ENCODE measurements at places on chromosomes 6 and 20. TPM values are rescaled to one million over a fixed set of nuclear protein-coding genes. Genes with fewer than 3 reads are reported as not detected.

Gene EDN3
- not detected for total RNA-seq

Gene NMBR
- total RNA-seq: not detected

Gene PTK6
- total RNA-seq: not detected

Gene LAMA2
- total RNA-seq: 150 TPM

DNA sequence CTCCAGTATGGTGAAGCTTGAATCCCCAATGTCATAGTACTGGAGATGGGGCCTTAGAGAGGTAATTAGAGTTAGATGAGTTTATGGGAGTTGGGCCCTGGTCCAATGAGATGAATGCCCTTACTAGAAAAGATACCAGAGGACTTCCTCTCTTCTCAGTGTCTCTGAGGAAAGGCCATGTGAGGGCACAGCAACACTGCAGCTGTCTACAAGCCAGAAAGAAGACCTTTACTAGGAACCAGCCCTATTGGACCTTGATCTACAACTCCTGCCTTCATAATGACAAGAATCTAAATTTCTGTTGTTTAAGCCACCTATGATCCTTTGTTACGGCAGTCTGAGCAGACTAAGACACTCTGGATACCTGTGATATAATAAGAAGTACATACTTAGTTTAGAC is 31.4 kb upstream of the AKAP7 start:
- H3K27me3 ChIP-seq: no peaks in the 10 kb centered on the region
- no peak for DNase-seq
- no peaks in the 10 kb centered on the region for H3K4me1 ChIP-seq
- no peaks in the 10 kb centered on the region for H3K36me3 ChIP-seq
- no peak overlapping the region for H3K27ac ChIP-seq
- H3K4me3 ChIP-seq: no peak overlapping the region

DNA sequence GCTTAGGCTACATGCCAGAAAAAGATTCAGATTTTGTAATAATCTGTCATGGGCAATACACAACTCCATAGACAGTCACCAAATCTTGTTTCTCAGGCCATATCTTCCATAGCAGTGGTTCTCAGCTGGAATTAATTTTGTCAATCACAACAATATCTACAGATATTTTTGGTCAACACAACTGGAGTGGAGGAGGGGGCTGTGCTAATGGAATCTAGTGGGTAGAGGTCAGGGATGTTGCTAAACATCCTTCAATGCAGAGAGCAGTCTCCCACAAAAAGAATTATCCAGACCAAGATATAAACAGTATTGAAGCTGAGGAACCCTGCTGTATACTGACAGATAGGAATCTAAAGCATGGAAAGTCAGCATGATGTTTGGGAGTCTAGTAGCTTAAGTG is 174.6 kb downstream of the UBE3D start:
- no peaks in the 10 kb centered on the region for H3K36me3 ChIP-seq
- H3K4me3 ChIP-seq: no peak overlapping the region
- no peak for DNase-seq
- no peak overlapping the region for H3K27ac ChIP-seq
- no peaks in the 10 kb centered on the region for H3K4me1 ChIP-seq

DNA sequence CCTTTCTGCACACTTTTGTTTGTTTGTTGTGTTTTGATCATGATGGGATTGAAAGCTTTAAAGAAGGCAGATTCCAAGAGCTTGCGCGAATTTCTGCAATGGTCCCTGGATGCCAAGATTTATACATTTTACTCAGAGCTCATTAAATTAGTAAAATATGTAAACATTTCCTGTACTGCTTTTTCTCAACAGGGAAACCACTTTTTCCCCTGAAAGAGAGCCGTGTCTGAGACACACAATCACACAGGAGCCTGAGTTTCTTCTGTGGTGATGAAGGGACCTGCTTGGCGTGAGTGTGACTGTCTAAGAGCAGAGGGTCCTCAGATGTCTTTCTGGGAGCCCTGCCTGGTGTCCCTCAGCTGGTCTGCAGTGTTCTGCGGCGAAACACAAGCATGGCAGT is 12.1 kb upstream of the TAGAP start:
- no peaks in the 10 kb centered on the region for H3K36me3 ChIP-seq
- H3K4me1 ChIP-seq: no peaks in the 10 kb centered on the region
- DNase-seq: no peak
- H3K27ac ChIP-seq: no peak overlapping the region
- no peaks in the 10 kb centered on the region for H3K27me3 ChIP-seq

DNA sequence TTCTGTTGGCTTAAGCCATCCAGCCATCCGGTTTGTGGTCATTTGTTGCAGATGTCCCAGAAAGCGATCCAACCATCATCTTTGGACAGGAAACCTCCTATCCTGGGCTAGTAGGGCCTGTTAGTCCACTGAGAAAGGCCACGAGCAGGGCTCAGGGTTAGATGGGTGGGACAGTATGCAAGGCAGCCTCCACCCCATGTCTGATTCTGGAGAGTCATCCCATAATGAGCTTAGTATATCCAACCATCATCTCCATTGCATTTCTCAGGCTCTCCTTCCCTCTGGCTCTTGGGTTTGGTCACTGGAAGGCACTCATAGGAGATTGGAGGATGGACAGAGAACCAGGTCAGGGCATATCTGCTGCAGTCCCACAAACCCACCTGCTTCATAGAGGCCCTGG is 117.8 kb downstream of the LRFN2 start:
- no peaks in the 10 kb centered on the region for H3K27me3 ChIP-seq
- DNase-seq: no peak
- no peak overlapping the region for H3K4me3 ChIP-seq
- no peaks in the 10 kb centered on the region for H3K36me3 ChIP-seq

GRCh38 chr6:35247642-35248231 is 11.8 kb upstream of the ZNF76 start:
- H3K27me3 ChIP-seq: no peaks in the 10 kb centered on the region
- H3K36me3 ChIP-seq: peaks cover 5% of the 10 kb centered on the region
- no peak for DNase-seq
- no peak overlapping the region for H3K4me3 ChIP-seq

- no peaks in the 10 kb centered on the region for H3K36me3 ChIP-seq
- H3K4me3 ChIP-seq: no peak overlapping the region
- no peak overlapping the region for H3K27ac ChIP-seq
These were observed 15.1 kb upstream of the SIRPG start for GRCh38 chr20:1672728-1673127.

DNA sequence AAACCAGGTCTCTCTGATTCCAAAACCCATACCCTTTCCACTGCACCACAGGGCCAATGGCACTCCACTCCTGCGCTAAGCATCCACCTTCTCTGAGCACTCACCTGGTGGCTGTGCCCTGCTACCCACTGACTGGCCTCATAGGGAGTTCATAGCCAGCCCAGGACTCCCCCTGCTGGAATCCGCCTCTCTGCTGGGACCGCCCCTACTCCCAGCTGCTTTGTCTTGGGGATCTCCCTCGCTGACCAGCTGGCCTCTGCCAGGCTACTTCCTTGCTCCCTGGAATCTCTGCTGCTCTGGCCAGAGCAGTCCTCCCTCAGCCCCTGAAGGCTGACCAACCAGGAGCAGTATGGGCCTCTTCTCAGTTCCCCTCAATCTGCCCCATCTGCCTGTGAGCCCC is 129.7 kb downstream of the FAXC start:
- no peak overlapping the region for H3K27ac ChIP-seq
- no peak overlapping the region for H3K4me3 ChIP-seq
- no peaks in the 10 kb centered on the region for H3K36me3 ChIP-seq
- DNase-seq: no peak
- H3K4me1 ChIP-seq: no peaks in the 10 kb centered on the region

DNA sequence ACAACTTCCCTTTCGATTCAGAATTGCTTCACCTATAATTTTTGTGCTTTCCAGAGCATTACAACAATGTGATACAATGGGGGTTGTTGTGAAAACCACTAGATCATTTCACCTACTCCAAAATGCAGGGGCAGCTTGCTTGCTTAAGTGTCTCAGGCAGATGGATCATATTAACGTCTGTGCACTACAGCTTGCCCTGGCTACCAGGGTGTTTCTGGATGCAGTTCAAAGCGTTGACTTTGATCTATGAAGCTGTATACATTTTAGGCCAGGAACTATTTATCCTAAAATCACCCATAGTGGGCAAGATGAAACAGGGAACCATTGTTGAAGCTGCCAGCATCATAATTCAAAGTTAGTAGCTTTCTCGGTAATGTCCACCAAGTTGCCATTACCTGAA is 339.5 kb upstream of the HSF2 start:
- H3K27ac ChIP-seq: no peak overlapping the region
- no peaks in the 10 kb centered on the region for H3K36me3 ChIP-seq
- no peaks in the 10 kb centered on the region for H3K4me1 ChIP-seq
- H3K27me3 ChIP-seq: no peaks in the 10 kb centered on the region
- DNase-seq: no peak

Data from right atrium auricular region (tissue), 2 donors.